ENCODE measurements at places on chromosomes 6 and 20.

DNA sequence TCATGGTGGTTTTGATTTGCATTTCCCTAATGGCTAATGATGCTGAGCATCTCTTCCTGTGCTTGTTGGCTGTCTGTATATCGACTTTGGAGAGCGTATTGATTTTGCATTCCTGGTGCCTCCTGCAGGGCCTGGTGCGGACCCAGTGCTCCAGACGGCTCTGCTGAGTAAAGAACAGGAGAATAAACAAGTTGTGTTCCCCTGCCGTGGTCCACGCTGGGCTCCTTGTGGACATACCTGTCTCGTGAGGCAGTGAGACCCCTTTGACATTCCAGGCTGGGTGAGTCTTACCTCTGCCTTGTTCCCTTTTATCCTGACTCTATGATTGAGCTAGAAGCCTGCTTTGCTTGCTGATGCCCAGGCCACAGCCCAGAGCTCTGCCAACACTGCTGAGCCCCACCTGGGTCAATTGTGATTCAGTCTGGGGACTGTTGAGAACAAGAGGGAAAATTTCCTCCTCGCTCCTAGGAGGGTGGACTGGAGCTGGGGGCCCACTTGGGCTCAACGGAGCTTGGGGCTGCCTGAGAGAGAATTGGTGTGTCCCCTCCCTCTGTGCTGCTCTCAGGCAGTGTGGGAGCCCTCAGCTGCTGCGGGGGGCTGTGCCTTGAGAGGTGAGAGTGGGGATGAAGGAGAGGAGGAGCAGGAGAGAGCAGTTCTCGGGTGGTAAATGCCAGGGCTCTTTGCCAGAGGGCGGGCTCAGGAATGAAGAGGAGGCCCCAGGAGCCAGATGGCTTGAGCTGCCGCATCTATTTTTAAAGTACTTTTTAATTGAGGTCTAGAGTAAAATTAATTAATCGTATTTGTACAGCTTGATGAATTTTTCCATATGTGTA lies 43.7 kb upstream of the PMEPA1 start:
- DNase-seq = no peak

DNA sequence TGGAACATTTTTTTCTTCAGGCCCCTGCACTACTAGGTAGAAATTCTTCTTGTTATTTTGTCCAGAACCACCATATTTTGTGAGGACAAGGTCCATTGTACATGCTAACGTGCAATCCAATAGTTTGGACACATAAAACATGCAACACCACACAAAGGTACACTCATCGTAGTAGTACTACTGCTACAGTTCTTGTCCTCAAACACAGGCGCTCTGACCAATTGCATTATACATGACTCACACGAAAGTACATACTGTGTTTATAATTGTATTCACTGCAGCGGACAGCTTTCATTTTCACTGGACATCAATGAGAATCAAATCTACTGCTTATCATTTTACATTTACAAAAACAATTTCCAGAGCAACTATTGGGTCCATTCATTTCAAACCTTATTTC lies 15.3 kb upstream of the SMLR1 start:
- DNase-seq = no peak

DNA sequence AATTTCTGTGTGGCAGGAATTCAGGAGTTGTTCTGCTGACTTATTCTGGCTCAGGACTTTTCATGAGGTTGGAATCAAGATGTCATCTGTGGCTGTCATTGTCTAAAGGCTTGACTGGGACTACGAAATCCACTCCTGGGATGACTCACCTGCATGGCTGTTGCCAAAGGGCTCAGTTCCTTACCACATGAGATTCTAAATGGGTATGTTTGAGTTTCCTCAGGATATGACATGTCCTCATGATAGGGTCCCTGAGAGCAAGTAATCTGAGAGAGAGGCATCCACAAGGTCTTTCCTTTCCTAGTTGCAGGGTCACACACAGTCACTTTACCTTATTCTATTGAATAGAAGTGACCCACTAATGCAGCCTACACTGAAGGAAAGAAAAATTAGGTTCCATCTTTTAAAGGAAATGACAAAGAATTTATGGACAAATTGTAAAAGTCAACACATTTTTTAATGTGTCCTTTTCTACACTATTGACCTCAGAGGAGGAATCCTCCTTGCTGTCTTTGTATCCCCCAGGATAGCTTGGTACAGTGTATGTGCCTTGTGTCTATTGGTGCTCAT lies 1025.0 kb upstream of the GJE1 start:
- DNase-seq = no peak

DNA sequence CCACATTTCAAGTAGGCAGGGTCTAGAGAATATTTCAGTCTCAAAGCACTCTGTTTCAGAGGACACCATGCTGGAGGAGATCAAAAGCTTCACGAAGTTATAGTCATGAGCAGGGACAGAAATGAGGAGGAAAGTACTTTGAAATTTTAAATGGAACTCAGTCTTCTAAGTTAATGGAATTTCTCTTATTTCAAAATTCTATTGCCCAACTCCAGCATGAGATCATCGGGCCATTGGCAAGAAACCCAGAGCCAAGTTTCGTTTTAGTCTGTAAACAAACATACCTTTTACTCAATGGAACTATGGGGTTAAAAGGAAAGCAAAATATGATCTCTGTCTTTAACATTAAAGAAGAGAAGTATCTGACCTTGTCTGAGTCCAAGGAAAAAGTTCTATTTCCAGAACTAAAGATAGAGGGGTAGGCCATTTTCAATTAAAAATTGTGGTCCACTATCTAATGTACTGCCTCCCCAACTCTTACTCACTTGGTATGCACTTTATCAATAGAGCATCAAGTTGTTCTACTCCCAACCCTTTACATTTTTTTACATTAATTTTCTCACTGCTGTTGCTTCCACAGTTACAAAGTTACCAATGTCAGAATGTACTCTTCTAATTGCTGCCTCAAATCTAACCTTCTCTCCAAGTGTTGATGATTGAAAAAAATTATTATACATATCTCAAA lies 235.3 kb upstream of the NRSN1 start:
- no peak for DNase-seq

DNA sequence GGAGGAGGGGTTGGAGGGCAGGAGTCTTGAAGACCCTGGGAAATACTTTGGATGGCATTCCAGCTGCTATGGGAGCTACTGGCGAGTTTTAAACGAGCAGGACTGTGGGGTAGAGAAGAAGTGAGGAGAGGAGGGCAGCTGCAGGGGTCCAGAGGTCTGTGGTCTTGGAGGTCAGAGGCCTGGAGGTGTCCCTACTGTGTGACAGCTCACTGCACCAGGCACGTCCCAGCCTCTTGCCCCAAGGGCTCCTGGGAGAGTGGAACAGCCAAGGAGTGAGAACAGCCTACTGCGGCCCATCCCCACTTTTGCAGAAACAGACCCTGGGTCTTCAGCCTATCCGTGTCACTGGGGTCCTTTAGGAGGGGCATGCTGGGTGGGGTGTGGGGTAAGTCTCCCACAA lies 2.9 kb upstream of the NOL4L start:
- no peak for DNase-seq

DNA sequence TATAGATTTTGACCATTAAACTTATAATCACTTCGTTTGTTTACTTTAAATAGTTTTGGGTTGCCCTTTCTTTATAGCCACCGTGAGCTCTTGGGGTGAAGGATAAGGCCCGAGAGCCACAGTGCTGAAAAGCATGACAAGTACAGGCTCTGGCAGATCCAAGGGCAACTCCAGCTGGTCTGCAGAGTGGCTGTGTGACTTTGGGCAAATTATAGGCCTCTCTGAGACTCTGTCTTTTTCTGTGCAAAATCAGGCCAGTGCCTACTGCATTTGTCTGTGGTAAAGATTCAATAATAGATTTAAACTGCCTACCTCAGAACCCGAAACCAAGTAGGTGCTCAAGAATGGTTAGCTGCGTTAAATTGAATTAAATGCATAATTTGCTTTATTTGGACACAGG lies 511.3 kb downstream of the QKI start:
- DNase-seq = no peak
